ENCODE measurements at places on chromosomes 12 and 14.

GRCh38 chr14:78254911-78255461 is 84.8 kb downstream of the NRXN3 start:
- DNase-seq, result no peak

GRCh38 chr12:67879937-67880336 is 109.3 kb upstream of the IFNG-AS1 start:
- no peak for DNase-seq

DNA sequence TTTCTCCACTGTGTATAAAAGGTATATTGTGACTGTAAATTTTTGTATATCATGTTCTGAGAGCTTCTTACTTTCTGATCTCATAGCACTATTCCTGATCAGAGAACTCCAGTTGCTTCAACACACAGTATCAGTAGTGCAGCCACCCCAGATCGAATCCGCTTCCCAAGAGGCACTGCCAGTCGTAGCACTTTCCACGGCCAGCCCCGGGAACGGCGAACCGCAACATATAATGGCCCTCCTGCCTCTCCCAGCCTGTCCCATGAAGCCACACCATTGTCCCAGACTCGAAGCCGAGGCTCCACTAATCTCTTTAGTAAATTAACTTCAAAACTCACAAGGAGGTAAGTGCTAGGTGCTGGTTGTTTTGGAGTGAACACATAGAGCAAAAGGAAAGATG is 30.9 kb downstream of the CKB start:
- no peak for DNase-seq

- DNase-seq, result no peak
Measured at GRCh38 chr14:94461526-94462218, 9.1 kb upstream of the SERPINA11 start.

- no peak for DNase-seq
Measured at GRCh38 chr12:92977326-92977725, 48.2 kb upstream of the EEA1 start.

DNA sequence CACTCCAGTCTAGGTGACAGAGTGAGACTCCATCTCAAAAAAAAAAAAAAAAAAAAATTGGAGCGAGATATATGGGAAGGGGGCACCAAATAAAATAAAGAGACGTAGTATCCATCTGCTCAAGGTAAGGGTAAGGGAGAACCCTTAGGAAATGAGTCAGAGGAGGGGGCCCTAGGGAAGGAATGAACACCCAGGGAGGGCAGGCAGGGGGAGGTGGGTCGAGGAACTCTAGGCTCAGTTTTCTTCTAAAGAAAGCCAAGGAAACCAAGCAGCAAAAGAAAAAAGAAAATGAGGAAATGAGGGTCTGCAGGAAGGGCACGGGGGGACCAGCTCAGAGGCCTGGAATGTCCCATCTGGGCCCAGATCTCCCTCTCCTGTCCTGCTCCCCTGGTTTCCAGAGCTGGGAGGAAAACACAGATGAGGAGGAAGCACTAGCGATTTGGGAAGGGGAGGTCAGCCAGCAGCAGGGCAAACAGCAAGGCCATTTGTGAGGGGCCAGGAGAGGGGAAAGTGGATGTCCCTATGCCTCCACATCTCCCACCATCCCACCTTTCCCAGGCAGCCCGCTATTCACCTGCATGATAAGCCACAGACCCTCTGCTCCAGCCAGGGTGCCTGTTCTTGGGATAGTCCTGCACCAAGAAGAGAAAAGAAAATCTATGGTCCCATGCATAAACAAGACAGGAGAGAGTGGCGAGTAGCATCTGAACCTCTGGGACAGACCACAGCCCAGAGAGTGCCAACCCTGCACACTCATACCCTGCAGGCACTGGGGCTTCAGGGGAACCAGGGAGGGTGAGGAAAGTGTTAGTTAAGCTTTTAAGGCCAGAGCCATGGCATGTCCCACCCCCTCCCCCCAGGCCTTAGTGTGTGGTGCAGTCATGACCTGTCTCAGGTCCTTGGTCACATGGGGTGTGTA is 11.9 kb downstream of the SPRYD3 start:
- no peak for DNase-seq

DNA sequence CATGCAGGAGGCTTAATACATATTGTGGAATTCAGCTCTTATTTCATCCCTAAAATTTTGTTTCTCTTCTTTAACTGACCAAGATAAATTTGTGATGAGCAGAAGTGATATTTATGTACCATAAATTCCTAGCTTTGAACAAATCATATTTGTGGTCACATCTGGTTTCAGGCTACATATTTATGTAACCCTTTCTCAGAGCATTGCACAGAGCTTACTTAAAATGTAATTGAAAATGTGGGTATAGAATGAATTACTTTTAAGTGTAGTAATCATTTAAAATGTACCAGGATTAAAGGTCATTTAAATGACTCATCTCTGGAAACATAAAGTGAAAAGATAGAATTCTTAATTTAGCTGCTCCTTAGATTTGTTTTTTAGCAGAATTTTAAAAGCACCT is 129.9 kb upstream of the FRMD6 start:
- DNase-seq, result no peak

DNA sequence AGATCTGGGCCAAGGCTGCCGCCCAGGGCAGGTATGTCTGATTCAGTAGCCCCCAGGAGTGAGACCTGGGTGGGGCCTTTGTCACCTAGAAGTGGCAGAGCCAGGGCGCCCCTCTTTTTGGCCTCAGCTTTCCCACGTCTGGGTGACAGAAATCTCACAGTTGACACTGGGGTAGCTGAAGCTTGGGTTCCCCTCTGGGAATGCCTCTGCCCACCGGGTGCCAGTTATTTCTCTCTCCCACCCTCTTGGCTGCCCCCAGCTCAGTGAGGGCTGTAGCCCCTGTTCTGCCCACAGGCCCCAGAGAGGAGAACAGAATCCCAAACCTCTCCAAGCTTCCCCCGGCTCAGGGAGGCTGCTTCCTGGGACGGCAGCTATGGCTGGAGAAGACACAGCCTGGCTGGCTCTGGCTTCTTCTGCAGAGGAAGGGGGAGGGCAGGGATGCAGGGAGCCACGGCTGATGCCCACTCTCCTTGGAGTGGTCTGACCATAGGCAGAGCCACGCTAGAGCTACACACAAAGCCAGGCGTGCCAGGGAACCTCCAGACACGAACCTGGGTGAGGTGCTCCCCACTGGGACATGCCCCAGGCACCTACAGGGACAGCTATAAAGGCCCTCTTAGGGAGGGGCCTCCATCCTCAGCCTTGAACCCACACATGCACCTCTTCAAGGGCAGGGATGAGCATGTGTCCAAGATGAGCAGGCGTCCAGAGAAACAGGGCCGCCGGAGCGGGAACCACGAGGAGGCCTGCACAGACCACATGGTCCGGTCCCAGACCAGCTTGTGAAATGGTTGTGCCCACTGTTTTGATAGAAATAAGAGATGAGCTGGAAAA is 51.7 kb downstream of the BEGAIN start:
- no peak for DNase-seq

All from stimulated activated CD4-positive, alpha-beta T cell treated with anti-CD3 and anti-CD28 coated beads, Interleukin-4, amount 100 ng/mL, for 4 hours (primary cell).